Suprapubic skin (tissue), 4 donors: ENCODE measurements at places on chromosomes 7 and 10. TPM values are rescaled to one million over a fixed set of nuclear protein-coding genes. Genes with fewer than 3 reads are reported as not detected.

DNA sequence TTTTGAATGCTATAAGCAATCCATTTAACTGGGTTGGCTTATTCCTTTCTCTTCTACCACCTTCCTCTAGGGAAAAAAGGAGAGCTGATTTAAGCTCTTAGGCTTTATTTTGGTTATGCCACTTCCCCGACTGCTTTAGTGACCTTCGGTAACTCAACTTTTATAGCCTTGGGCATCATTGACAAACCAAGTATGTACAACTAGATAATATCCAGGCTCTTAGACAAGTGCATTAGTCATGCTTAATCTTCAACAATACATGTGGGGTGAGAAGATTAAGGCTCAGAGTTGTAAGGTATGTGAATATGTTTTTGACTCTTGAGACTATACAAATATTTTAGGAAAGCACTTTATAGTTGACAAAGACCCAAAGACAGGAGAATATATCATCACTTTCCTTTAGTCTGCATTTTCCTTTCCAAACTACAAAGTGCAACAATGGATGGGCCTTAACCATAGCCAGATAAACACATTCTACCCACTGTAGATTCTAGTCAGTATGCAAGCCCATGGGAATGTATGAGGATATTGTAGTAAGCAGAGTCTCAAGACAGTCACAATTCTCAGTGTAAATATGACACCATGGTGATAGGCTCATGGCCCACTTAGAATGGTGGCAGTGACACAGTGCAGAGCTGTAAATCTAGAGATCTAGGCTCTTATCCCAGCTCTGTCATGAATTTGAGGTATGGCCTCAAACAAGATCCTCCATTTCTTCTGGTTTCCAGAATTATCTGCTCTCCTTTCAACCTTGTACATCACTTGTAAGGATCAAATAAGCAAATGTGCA lies 1117.3 kb downstream of the SORCS3 start:
- H3K27me3 ChIP-seq = no peaks in the 10 kb centered on the region
- H3K4me3 ChIP-seq = no peak overlapping the region
- DNase-seq = no peak
- no peak overlapping the region for H3K27ac ChIP-seq
- no peaks in the 10 kb centered on the region for H3K4me1 ChIP-seq

DNA sequence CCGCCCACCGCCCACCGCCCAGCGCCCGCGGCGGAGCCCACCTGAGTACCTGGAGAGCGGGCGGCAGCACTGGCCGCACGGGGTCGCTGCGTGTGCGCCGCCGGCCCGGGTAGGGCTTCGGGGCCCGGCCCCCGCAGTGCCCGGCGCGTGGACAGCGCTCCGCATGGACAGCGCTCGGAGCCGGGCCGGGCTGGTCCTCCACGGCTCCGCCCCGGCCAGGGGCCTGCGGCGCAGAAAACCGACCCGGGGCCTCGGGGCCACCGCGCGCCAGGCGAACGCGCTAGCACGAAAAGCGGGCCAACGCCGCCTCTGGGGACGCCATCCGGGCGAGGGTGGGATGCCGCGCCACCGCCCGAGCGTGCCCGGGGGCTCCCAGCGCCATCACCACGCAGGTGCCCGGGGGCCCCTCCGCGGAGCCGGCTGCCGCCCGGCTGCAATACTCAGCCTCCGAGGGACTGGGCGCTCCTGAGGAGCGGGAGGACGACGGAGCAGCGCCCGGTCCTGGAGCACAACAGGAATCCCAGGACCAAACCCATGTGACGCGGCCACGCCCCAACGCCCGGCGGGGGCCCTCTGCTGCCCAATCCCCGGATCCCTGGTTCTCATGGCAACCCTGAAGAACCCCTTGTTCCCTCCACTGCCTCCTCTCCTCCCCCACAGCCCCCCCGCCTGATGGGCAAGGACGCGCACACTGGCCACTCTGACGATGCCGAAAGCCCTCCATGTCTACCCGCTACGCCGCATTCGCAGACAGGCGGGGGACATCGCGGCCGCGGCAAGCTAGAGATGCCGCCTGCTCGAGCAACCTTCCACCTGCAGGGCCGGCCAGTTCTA lies at the start of gene GRB10:
TSS of gene GRB10 (minus strand) at position 522 of the 834 bp plus-strand sequence. CDS start 50,574 bp downstream, outside the sequence.
- H3K27me3 ChIP-seq = peaks cover 3% of the 10 kb centered on the region
- DNase-seq = no peak
- peak within 1 kb of the TSS; percentile 53 for H3K4me3 ChIP-seq
- H3K4me1 ChIP-seq = peaks cover 4% of the 10 kb centered on the region

GRCh38 chr10:103080891-103081581 lies 112.0 kb downstream of the NT5C2 start:
- H3K27me3 ChIP-seq = no peaks in the 10 kb centered on the region
- H3K27ac ChIP-seq = no peak overlapping the region
- DNase-seq = no peak
- no peak overlapping the region for H3K4me3 ChIP-seq

- H3K4me1 ChIP-seq = peaks cover 57% of the 10 kb centered on the region
- peak; percentile 96 for DNase-seq
- H3K27me3 ChIP-seq = no peaks in the 10 kb centered on the region
These were observed 167.9 kb downstream of the NEURL1 start for GRCh38 chr10:103661198-103661950.

DNA sequence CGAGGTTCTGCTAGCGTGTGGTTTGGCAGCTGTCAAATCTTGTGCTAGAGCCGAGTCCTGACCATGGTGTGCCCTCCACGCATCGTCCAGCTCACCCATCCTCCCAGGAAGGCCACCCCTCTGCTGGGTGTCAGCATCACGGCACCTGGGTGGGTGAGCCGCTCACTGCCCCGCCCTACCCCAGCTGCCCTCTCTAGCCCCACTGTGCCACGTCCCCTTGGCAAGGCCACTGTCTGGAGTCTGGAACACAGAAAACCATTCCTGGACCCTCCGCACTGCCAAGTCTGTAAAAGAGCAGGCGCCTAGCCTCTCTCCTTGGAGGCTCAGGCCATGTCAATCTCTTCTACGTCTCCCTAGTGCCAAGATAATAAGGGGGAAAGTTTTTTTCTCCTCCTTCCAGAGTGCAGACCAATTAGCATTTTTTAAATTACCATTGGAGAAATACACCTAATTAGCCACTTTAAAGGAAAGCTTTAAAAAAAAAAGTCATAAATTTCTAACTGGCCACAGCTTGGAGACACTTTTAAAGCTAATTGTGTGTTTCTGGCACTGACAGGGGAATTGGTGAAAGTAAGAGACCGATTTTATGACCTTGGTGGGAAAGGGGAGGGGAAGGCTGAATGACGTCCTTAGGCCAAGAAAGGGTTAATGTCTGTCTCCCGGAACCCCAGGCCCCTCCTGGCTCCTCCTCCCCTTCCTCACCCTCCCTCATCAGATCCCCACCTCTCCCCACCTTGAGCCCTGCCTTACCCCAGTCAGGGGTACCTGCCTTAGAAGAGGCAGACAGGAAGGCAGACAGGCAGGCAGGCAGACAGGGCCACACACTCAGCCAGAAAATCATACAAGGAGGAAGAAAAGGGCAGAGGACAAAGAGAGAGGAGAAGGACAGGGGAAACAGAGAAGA lies 151.2 kb downstream of the PLXNA4 start:
- H3K4me3 ChIP-seq = no peak overlapping the region
- no peaks in the 10 kb centered on the region for H3K4me1 ChIP-seq
- H3K27me3 ChIP-seq = peaks cover 16% of the 10 kb centered on the region
- DNase-seq = no peak
- no peaks in the 10 kb centered on the region for H3K36me3 ChIP-seq

DNA sequence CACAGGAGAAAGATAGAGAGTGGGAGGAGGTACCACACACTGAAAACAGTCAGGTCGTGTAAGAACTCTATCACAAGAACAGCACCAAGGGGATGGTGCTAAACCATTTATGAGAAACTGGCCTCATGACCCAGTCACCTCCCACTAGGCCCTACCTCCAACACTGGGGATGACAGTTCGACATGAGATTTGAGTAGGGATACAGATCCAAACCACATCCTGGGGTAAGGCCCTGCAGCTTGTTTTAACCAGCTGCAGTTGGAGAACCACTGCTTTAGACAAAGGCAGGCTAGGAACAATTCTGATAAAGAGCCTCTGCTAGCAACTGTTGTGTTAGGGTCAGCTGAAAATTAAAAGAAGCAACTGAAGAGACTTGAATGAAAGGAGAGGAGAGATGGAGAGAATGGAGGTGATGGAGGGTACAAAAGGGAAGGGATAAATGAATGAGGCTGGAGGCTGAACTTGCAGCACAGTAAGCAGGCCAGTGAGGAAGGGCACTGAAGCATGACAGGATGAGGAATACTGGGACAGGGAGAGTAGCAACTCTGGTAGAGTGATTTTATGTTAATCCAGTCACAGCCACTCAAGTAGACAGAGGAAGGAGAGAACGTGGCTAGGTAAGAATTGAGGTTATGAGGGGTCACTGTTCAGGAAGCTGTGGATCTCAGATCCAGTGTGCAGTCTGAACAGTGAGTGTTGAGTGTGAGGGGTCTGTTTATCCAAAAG lies 23.6 kb downstream of the MEST start:
- H3K27me3 ChIP-seq = no peaks in the 10 kb centered on the region
- H3K4me1 ChIP-seq = no peaks in the 10 kb centered on the region
- H3K36me3 ChIP-seq = peaks cover 4% of the 10 kb centered on the region
- DNase-seq = no peak
- H3K27ac ChIP-seq = no peak overlapping the region

Gene FZD8
- 10.3 TPM for total RNA-seq

Gene TFEC
- 0.39 TPM for total RNA-seq

Gene NODAL
- not detected for total RNA-seq
